ENCODE measurements at places on chromosomes 13 and 19. TPM values are rescaled to one million over a fixed set of nuclear protein-coding genes. Genes with fewer than 3 reads are reported as not detected.
A peak's percentile ranks its signal among the peaks of the same experiment; 100 is the strongest.

DNA sequence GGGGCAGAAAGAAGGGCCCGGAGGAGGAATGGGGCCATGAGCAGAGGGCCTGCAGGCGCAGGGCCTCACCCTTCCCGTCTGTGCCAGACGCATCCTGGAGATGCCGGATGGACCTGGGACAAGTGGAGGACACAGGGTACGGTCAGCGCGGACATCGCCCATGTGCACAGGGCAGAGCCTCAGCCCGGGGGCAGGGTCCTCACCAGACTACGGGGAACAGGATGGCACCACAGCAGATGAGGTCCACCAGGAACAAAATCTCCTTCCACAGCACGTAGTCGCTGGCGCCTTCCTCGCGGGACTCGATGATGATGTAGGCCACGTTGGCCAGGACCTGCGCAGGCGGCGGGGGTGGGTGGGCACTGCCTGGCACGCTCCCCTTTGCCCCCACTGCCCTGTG, 5.6 kb downstream of the GPR108 start:
- H3K4me1 ChIP-seq: no peaks in the 10 kb centered on the region
- no peak overlapping the region for H3K27ac ChIP-seq
- no peak for DNase-seq

- DNase-seq: no peak
- H3K4me1 ChIP-seq: no peaks in the 10 kb centered on the region
- no peak overlapping the region for H3K27ac ChIP-seq
- no peaks in the 10 kb centered on the region for H3K36me3 ChIP-seq
- no peaks in the 10 kb centered on the region for H3K27me3 ChIP-seq
- no peak overlapping the region for H3K4me3 ChIP-seq
These were observed 584.5 kb upstream of the SGCG start for GRCh38 chr13:22596171-22596863.

- no peaks in the 10 kb centered on the region for H3K4me1 ChIP-seq
- no peaks in the 10 kb centered on the region for H3K27me3 ChIP-seq
- no peak overlapping the region for H3K4me3 ChIP-seq
These were observed 166.1 kb upstream of the MYO16 start for GRCh38 chr13:108463340-108463739.

DNA sequence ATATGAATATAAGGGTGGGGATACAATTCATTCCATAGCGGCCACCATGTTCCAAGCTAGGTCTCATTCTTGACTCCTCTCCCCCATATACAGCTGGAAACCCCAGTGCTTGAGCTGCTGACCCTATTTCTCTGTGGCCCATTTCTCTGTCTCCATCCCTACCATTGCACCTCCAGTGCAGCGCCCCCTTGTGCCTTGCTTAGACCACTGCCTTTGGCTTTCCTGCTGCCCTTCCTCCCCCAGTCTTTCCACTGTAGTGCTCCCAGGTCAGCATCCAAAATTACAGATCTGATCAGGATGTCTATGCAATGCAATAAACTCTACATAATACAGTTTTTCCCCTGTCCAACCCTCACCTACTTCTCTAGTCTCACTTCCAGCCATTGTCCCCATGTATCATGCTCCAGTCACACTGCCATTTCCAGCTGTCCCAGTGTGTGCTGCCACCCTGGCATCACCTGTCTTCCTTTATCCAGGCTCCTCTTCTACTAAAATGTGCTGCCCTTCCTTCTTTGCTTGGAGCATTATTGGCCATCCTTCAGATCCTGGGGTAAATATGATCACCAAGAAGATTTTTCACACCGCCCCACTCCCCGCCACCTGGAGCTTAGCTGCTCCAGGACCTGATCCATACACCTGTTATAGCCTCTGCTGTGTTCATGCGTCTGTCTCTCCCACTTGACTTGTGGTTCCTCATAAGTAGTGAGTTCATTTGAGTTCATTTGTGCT, 199.4 kb upstream of the IPO5 start:
- H3K27ac ChIP-seq: no peak overlapping the region
- no peaks in the 10 kb centered on the region for H3K4me1 ChIP-seq
- H3K4me3 ChIP-seq: no peak overlapping the region
- H3K27me3 ChIP-seq: no peaks in the 10 kb centered on the region
- DNase-seq: no peak

DNA sequence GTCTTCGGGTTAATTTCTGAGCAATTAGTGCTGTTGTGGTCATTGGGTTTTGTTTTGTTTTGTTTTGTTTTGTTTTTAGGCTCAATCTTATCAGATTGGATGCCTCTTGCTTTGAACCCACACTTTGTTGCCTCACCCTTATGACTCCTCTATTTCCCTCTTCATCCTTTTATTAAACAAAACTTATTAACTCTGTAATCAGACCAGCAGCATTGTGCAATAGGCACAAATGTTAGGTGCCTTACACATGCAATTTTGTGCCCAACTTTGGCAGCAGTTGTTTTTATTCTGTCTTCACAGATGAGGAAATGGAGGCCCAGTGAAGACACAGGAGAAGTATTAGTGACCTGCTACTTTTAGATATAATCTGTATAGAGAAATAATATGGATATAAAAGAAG, 377.7 kb downstream of the KCNRG start:
- no peak for DNase-seq
- no peaks in the 10 kb centered on the region for H3K4me1 ChIP-seq
- H3K36me3 ChIP-seq: no peaks in the 10 kb centered on the region
- H3K27me3 ChIP-seq: no peaks in the 10 kb centered on the region
- no peak overlapping the region for H3K4me3 ChIP-seq
- H3K27ac ChIP-seq: no peak overlapping the region

GRCh38 chr13:37448153-37448552, 150.4 kb downstream of the POSTN start:
- DNase-seq: no peak
- no peaks in the 10 kb centered on the region for H3K27me3 ChIP-seq
- H3K4me3 ChIP-seq: no peak overlapping the region

DNA sequence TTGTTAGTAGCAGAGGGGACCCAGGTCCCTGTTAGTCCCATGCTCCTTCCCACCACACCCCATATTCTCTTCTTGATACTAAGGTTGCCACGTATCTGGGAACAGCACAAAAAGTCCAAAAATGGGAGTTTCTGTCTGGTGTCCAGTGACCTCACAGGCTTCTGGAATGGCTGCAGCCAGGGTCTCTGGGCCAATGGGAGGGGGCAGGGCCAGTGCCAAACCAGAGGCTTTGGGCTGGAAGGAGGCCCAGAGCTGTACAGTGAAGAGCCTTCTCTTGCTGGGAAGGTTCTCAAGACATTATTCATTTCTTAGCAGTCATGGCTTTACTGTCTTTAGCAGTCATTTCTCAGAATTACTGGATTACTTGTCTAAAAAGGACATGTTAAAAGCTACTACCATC, 119.2 kb downstream of the FRY start:
- H3K27ac ChIP-seq: peak overlapping the region; percentile 8

DNA sequence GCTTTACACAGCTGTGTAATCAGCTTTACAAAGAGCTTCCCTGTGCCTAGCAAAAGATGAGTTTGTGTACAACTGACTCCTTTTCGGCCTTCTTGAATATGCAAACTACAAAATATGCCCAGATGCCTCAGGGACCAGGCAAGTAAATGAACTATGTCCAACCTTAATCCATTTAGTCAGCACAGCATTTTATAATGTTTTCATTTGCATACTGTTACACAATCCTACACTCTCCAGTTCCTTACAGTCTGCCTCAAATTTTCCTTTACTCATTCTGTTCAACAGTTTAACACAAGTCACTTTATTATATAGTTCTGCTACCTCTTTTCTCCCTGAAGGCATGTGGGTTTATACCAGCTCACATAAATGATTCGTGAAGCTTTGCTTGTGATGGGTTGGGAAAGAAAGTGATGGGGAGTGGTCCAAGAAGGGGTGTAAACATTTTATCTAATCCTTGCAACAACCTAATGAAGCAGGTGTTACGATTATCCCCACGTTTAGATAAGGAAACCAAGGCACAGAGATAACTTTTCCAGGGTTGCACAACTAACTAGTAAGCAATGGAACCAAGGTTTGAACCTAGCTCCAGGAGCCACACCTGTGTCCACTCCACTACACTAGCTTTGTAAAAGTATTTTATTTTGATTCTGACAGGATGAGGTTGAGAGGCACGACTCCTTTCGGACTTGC, 3.3 kb upstream of the USP12 start:
- H3K36me3 ChIP-seq: no peaks in the 10 kb centered on the region
- H3K4me1 ChIP-seq: peaks cover 9% of the 10 kb centered on the region
- H3K4me3 ChIP-seq: no peak overlapping the region

- H3K4me3 ChIP-seq: no peak overlapping the region
- no peak overlapping the region for H3K27ac ChIP-seq
- H3K27me3 ChIP-seq: no peaks in the 10 kb centered on the region
- H3K4me1 ChIP-seq: no peaks in the 10 kb centered on the region
- DNase-seq: no peak
- no peaks in the 10 kb centered on the region for H3K36me3 ChIP-seq
These were observed 261.1 kb upstream of the RFC3 start for GRCh38 chr13:33556828-33557227.

DNA sequence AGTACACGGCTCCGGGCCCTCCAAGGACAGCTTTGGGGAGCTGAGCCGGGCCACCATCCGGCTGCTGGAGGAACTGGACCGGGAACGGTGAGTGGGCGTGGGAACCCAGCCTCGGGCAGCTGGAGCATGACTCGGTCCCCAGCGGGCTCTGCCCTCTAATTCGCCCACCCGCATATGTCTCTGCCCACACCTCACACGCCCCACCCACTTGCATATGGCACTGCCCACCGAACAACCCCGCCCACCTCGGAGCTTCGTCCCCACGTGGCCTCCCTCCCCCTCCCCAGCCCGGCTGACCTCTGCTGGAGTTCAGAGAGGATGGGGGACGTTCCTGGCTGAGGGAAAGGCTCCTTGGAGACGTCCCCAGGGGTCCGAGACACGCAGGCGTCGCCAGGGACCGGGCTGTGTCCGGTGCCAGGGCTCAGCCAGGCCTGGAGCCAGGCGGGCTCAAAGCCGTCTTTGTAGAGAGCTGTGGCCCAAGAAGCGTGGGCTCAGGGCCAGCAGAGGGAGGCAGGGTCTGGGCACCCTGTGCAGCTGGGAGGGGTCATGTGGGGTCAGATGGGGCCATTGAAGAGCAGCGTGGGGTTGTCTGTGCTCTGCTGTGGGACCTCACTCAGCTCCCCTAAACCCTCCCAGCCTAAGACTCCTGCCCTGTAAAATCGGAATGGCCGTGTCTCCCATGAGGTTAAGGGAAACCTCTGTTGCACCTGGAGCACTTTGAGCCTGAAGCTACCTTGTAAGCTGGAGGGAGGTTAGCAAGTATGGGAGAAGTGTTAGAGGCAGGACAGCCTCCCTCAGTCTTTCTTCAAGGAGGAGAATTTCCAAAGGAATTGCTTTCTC, 3.8 kb downstream of the APC2 start:
- H3K4me1 ChIP-seq: no peaks in the 10 kb centered on the region
- H3K27me3 ChIP-seq: peaks cover 30% of the 10 kb centered on the region
- H3K36me3 ChIP-seq: no peaks in the 10 kb centered on the region
- DNase-seq: peak; percentile 62
- no peak overlapping the region for H3K27ac ChIP-seq

- H3K4me1 ChIP-seq: no peaks in the 10 kb centered on the region
- H3K27me3 ChIP-seq: no peaks in the 10 kb centered on the region
These were observed 24.5 kb upstream of the CEACAM8 start for GRCh38 chr19:42619271-42619670.

- H3K36me3 ChIP-seq: no peaks in the 10 kb centered on the region
- H3K4me3 ChIP-seq: peak within 1 kb of the TSS; percentile 98
These were observed at the start of gene LRFN3 for GRCh38 chr19:35935911-35936737. LRFN3 (plus strand) TSS chr19:35936374; CDS start chr19:35939426, 3,052 bp downstream.

GRCh38 chr13:87498681-87499080, 172.5 kb upstream of the SLITRK5 start:
- H3K36me3 ChIP-seq: no peaks in the 10 kb centered on the region
- peak; percentile 54 for DNase-seq
- no peak overlapping the region for H3K27ac ChIP-seq
- H3K4me1 ChIP-seq: no peaks in the 10 kb centered on the region

DNA sequence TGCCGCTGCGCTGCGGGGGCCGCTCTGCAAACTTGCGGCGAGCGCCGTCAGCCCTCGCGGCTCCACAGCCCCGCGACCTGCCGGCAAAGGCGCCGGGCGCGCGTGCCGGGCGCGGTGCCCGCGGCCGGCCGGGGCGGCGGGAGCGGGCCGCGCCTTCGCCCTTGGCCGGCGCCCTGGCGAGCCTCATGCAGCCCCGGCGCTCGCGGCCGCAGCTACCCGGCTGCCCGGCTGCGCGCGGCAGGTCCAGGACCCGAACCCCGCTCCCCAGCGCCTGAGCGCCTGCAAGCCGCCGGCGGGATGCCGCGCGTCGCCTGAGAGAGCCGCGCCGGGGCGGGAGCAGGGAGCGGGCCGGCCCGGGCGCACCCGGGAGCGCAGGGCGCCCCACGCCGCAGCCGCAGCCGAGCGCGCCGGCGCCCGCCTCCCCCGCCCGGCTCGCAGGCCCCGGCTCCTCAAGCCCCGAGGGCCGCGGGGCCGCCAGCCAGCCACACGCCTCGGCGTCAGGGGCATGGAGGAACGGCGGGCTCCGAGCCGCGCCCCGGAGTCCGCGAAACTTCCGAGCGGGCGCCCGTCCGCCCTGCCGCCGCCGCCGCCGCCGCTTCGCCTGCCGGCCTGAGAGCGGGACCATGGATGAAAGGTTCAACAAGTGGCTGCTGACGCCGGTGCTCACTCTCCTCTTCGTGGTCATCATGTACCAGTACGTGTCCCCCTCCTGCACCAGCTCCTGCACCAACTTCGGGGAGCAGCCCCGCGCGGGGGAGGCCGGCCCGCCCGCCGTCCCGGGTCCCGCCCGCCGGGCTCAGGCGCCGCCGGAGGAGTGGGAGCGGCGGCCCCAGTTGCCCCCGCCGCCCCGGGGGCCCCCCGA, 564 bp downstream of the HS6ST3 start:
- H3K27me3 ChIP-seq: peaks cover 21% of the 10 kb centered on the region
- H3K4me3 ChIP-seq: no peak overlapping the region
- H3K4me1 ChIP-seq: peaks cover 6% of the 10 kb centered on the region
- no peak overlapping the region for H3K27ac ChIP-seq
- peak; percentile 52 for DNase-seq

KIR2DL1 gene
- total RNA-seq: 0.25 TPM

CLIP3 gene
- total RNA-seq: 10.3 TPM

AP1M2 gene
- total RNA-seq: 74.1 TPM

LSR gene
- 87.2 TPM for total RNA-seq
